ENCODE measurements at places on chromosomes 2 and 18.
A peak's percentile ranks its signal among the peaks of the same experiment; 100 is the strongest.

DNA sequence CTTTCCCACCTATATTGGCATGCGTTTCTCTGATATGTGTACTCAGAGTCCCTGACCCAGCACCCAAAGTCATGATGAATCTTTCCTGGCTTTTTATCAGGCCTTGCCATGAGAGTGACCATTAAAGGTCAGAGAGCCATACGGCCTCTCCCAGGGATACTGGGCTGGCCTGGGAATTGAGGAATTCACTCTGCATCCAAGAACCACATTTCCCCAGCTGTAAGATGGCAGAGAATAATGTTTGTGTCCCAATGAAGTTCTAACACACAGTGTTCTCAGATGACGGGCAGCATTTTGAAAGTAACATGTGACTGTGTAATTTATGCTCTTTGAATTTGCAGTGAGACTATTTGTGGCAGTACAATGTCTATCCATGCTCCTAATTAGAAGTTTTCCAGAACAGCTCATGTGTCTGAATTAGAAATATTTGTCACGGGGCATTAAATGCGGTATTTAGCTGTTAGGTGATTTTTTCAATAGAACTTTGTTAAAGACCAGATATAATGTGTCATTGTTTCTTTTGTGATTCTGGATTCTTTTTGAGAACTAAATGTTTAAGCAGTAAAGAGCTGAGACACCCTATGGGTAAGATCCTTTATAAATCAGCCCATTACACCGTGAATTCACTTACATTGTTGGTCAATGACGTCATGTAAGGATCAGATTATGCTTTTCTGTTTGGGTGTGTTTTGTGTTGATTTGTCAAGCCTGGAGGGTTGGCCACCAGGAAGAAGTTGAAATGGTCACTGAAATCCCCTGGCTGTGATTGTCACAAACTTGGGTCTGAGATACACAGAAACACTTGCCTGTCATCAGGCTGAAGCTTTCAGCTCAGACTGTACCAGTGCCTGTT lies 7.3 kb upstream of the SLC3A1 start:
- no peak for DNase-seq

- DNase-seq: no peak
These were observed 11.7 kb downstream of the CREG2 start for GRCh38 chr2:101375653-101376052.

- no peak for DNase-seq
These were observed 8.8 kb upstream of the GBX2 start for GRCh38 chr2:236176951-236177350.

GRCh38 chr2:222813177-222813843 lies 47.5 kb upstream of the ACSL3 start:
- no peak for DNase-seq

DNA sequence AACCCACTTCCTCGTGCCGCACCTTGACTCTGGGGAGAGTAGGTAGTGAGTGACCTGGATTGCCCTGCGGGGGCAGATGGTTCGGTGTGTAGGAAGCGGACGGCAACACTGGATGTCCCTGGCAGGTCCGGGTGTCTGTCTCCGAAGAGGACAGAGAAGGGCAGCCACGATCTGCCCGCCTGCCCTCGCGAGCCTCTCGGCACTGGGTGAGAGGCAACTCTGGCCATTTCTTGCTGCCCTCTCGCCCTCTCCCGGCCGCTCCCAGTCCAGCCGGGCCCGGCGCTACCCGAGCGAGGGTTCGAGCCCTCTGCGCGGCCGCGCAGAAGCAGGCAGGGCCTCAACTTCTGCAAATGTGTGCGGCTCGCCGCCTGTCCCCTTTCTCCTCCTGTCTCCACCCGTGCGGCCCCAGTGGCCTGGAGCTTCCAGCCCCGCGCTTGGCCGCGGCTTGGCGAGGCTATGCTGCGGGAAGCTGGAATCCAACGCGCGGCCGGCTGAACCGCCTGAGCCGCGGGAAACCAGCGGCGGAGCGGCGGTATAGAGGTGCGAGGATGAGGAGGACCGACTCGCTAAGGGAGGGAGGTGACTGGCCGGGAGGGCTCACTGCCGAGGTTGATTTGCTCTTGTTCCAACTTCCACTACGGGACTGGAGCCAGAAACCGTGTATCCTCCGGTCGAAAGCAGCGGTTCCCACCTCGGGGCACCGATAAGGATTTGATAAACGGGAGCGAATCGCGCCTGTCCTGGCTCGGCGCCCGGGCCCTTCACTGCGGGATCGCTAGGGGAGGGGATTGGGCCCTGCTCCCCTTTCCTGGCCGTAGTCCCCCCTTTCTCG lies 1.5 kb downstream of the EPAS1 start:
- peak; percentile 49 for DNase-seq

- no peak for DNase-seq
These were observed 63.5 kb downstream of the TCF4 start for GRCh38 chr18:55524353-55525073.

All from CD14-positive monocyte (primary cell).